Stimulated activated CD4-positive, alpha-beta T cell treated with anti-CD3 and anti-CD28 coated beads, Interleukin-12 subunit alpha, Interleukin-12 subunit beta, amount 100 ng/mL, for 24 hours (primary cell): ENCODE measurements at places on chromosomes 3 and 15.

GRCh38 chr3:25820366-25820765, 30.5 kb downstream of the OXSM start:
- no peak for DNase-seq

GRCh38 chr3:155197786-155198185, 95.7 kb downstream of the STRIT1 start:
- no peak for DNase-seq

DNA sequence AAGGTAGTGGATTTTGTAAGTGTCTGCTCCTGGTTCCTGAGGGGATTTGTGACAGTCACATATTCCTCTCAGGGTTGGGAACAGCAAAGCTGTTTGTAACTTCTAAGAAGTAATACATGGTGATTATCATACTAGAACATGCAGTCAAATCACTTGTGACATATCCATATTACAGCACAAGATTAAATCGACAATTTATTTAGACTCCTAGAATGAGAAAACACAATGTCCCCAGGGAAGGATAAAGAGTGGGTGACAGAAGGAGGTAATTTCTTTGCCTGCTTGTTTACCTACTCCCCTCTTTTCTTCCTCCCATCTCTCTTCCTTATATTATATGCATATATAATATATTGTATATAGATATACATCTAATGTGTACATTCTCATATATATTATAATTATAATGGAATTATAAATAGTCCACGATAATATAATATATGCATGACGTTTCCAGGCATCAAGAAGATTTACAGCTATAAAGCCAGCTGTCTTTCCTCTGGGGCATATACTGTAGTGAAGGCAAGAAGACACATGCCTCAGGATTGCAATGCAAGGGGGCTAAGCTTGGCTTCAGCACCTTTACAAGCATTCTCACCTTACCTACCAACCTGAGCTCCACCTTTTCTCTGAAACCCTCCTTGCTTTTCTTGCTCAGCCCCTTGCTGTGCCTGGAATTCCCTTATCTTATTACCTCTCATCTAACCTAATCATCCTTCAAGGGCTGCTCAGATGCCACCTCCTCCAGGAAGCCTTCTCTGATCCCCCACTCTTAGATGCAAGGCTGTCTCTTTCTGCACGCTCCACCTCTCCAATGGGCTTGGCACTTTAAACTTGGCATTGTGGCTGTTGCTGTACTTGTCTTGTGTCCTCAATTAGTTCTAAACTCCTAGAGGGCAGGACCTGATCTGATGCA, 73.1 kb upstream of the PIAS1 start:
- DNase-seq, result no peak

DNA sequence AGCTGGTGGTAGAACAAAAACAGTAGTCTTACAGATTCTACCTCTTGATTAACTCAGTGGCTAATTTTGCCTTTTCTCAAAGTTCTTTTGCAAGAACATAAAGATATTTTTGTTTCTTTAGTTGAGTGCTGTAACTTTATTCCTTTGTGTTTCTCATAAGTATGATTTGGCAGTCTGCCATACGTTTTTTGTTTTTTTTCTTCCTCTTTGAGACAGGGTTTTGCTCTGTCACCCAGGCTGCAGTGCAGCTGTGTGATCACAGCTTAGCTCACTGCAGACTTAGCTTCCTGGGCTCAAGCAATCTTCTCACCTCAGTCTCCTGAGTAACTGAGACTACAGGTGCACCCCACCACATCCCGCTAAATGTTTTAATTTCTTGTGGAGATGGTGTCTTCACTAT, 22.4 kb downstream of the B3GNT5 start:
- DNase-seq, result no peak

- DNase-seq, result no peak
Observed at GRCh38 chr3:172061724-172062184, 22.4 kb downstream of the FNDC3B start.

DNA sequence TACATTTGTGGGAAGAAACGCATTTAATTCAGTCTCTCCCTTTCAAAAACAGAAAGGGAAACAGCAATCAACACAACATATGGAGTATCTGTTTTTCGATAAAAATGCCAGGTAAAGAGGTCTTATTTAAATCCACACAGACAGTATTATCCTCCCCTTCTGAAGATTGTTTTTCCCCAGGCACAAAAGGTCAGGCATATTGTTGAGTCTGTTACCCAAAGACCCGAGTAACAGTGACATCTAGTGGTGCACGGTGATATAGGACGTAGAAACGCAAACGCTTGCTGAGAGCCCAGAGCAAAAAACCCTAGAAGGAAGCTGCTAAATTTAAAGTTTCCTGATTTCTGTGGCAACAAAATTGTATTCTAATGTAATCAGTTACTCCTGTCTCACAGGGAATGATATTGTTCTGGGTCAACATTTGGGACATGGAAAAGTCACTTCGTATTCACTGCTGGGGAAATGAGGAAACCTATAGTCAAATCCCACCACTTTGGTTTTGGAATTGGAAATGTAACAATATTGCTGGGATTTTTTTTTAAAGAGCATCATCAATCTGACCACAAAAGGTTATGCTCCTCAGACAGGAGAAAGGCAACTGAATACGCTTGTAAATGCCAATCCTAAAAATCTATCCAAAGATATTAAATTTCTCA, 312.7 kb upstream of the CCDC54 start:
- DNase-seq, result peak; percentile 58

- DNase-seq, result no peak
Observed at GRCh38 chr3:172939651-172940293, 189.2 kb downstream of the ECT2 start.
